ENCODE measurements at places on chromosomes 16 and 17.
A peak's percentile ranks its signal among the peaks of the same experiment; 100 is the strongest.

DNA sequence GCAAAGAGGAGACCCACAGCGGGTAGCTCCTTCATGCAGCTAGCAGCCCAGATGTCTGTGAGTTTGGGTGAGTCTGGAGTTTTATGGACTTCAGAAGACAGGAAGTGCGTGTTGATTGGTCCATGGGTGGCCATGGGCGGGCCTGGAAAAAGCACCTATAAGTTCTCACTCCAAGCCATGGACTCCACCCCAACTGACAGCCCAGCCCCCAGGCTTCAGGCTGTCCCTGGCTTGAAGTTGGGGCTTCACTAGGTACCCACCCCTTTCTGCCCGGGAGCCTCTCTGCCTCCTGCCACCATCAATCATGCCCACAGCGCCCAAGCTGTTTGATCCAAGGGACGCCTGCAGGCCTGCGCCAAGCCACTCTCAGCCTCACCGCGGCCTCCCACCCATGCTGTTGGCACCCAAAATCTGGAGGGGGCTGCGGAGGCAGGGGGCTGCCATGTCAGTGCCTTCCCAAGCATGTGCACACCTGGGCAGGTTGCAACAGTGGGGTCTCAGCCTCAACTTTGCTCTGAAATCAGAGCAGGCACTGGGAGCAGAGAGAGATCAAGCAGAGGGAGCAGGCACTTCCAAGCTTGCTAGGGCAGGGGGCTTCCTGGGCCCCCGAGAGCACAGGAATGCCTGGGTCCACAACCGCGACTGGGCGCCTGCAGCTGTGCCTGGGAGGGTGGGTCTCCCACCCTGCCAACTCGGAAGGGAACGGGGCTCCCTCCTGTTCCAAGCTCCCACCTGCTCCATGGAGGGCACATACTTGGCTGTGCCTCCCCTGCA is 1503.7 kb downstream of the CDH11 start:
- DNase-seq: no peak

GRCh38 chr17:27565874-27566670 is 64.9 kb upstream of the LGALS9 start:
- DNase-seq: no peak

DNA sequence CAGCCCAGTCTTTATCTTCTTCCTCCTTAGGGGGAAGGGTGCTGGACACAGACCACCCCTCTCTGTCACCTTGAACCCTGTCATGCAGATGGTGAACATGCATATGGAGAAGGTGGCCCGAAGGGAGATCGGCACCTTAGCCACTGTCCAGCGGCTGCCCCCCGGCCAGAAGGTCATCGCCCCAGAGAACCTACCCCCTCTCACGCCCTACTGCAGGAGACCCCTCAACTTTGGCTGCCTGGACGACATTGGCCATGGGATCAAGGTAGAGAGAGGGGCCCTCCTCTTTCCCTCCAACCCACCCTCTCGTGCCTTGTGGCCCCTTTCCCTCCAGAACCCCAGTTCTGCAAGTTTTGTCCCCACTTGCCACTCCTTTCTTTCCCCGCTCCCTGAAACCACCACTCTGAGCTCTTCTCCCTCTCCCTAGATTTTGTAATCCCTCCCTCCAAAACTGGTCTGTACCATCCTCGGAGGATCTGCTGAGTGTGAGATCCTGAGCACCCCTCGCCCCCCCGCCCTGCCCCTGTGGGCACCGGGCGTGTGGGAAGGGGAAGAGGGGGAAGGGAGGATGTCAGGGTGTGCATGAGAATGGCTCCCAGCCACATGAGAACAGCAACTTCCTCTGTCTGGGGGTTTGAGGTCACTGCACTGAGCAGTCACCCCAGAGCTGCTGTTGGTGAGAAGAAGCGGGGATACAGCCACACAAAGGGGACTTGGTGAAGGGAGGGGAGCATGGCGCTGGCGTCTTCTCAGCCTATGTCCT is 7.3 kb downstream of the ABI3 start:
- no peak for DNase-seq

- DNase-seq: no peak
Measured at GRCh38 chr17:35429702-35430101, 2.6 kb downstream of the SLFN12 start.

- DNase-seq: no peak
Measured at GRCh38 chr17:75698659-75699058, 22.6 kb upstream of the ITGB4 start.

DNA sequence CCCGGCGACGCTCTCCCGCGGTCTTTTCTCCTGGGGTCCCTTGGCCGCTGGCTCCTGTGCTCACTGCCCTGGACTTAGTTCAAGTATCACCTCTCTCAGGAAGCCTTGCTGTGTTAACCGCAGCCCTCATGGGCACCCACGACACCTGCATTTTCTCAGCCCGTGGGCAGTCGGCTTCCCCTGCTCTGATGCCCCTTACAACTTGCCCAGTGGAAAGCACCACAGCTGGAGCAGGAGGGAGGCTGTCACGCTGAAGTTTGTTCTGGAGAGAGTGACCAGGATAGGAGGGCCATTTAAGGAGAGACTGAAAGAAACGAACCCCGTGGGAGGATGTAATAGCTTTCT is 395 bp downstream of the STXBP4 start:
- DNase-seq: peak; percentile 56

GRCh38 chr17:9868552-9868951 is 36.5 kb downstream of the RCVRN start:
- DNase-seq: no peak
